Activated T-helper 1 cell treated with anti-CD3 and anti-CD28 coated beads, Interleukin-12 subunit alpha, Interleukin-12 subunit beta, Interleukin-2, Interleukin-4 antibody, amounts not matched to agents 30 ng/mL and 10 ng/mL and 1 ng/mL, durations not matched to agents 14 hours and 24 hours and 36 hours (primary cell): ENCODE measurements at places on chromosomes 11 and 22.
A peak's percentile ranks its signal among the peaks of the same experiment; 100 is the strongest.

GRCh38 chr11:77403211-77403610, 70.7 kb downstream of the PAK1 start:
- no peaks in the 10 kb centered on the region for H3K27me3 ChIP-seq
- peaks cover 16% of the 10 kb centered on the region for H3K36me3 ChIP-seq
- H3K4me3 ChIP-seq = no peak overlapping the region
- peak overlapping the region; percentile 18 for H3K27ac ChIP-seq

GRCh38 chr11:45671246-45672171, 6.1 kb upstream of the CHST1 start:
- no peak overlapping the region for H3K27ac ChIP-seq
- no peak for DNase-seq
- H3K36me3 ChIP-seq = no peaks in the 10 kb centered on the region

GRCh38 chr11:93704237-93704636, 37.1 kb downstream of the TAF1D start:
- no peaks in the 10 kb centered on the region for H3K27me3 ChIP-seq
- no peak for DNase-seq
- H3K27ac ChIP-seq = no peak overlapping the region
- no peak overlapping the region for H3K4me3 ChIP-seq

DNA sequence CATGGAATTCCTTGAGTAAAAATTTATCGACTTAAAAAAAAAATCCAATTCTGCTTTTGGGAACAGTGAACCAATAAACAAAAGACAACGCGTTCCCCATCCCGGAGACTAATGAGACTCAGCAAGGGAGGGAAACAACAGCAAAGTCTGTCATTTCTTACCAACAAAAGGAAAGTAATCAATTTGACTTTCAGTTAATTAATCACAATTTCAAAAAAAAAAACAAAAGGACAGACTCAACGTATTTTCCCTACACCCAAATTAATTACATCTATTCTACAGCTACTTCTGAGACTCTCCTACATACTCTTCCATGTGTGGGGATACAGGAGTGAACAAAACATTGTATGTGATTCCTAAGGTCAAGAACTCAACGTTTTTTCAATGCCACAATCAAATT, 1.9 kb downstream of the RDX start:
- peak overlapping the region; percentile 64 for H3K27ac ChIP-seq
- no peaks in the 10 kb centered on the region for H3K27me3 ChIP-seq
- H3K36me3 ChIP-seq = peaks cover 14% of the 10 kb centered on the region
- no peak for DNase-seq
- H3K4me1 ChIP-seq = peaks cover 61% of the 10 kb centered on the region
- H3K4me3 ChIP-seq = peak overlapping the region; percentile 86

DNA sequence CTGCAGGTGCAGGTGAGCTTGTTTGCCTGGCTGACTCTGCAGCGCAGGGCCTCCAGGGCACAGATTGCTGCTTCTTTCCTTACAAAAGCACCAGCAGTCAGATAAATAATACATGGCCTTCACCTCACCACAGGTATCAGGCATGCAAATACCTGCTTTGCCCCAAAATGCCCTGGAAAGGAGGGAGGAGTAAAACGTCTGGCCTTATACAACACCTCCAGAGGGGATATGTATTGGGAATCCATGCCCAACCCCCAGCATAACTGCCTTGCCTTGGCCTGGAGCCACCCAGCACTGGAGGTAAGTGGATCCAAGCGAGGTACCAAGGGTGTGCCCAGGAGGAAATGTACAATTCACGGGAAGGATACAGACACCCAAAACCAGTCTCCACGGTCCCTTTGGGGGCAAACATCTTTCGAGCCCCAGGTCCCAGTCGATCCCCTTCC, 860 bp downstream of the TMEM184B start:
- peaks cover 11% of the 10 kb centered on the region for H3K27me3 ChIP-seq
- H3K4me1 ChIP-seq = peaks cover 51% of the 10 kb centered on the region
- H3K27ac ChIP-seq = peak overlapping the region; percentile 72
- H3K36me3 ChIP-seq = peaks cover 4% of the 10 kb centered on the region

GRCh38 chr11:86245369-86246292, 1.1 kb downstream of the EED start:
- H3K27ac ChIP-seq = no peak overlapping the region
- peaks cover 41% of the 10 kb centered on the region for H3K4me1 ChIP-seq
- H3K4me3 ChIP-seq = no peak overlapping the region
- DNase-seq = peak; percentile 3
- no peaks in the 10 kb centered on the region for H3K27me3 ChIP-seq

GRCh38 chr22:38712486-38713207, 6.9 kb downstream of the GTPBP1 start:
- H3K4me3 ChIP-seq = no peak overlapping the region
- no peaks in the 10 kb centered on the region for H3K27me3 ChIP-seq
- peaks cover 61% of the 10 kb centered on the region for H3K36me3 ChIP-seq

DNA sequence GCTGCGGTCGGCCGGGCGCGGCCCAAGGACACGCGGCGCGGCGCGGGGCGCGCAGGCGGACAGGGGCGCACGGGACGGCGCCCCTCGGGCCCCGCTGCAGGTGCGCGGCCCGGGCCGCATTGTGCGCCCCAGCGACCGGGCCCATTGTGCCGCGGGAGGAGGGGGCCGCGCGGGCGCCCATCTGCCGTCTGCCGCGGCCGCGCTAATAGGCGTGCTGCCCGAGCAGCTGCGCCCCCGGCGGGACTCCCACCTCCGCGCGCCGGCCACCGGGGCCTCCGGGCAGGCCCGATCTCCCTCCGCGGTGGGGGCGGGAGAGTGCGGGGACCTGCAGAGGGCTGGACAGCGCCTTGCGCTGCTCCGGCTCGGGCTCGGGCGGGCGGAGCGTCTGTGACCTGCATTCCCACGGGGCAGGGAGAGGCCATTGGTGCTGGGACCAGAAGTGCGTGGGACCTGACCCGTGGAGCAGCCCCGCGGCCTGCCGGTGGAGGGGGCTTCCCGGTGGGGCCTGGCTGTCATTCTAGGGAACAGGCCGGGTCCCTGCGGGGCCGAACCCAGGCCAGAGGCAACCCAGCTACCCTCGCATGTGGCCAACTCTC, 933 bp downstream of the BRSK2 start:
- H3K27me3 ChIP-seq = peaks cover 33% of the 10 kb centered on the region
- no peak overlapping the region for H3K4me3 ChIP-seq
- no peak overlapping the region for H3K27ac ChIP-seq
- no peaks in the 10 kb centered on the region for H3K36me3 ChIP-seq

- no peaks in the 10 kb centered on the region for H3K4me1 ChIP-seq
- H3K27ac ChIP-seq = no peak overlapping the region
- H3K36me3 ChIP-seq = no peaks in the 10 kb centered on the region
- no peak overlapping the region for H3K4me3 ChIP-seq
- no peak for DNase-seq
Observed at GRCh38 chr11:8587915-8588314, 6.1 kb downstream of the STK33 start.

GRCh38 chr11:62242021-62242420, at the start of gene SCGB1D2:
SCGB1D2 (plus strand) TSS chr11:62242239; CDS start chr11:62242308, 69 bp downstream.
- H3K27me3 ChIP-seq = peaks cover 10% of the 10 kb centered on the region
- H3K36me3 ChIP-seq = no peaks in the 10 kb centered on the region
- H3K4me1 ChIP-seq = no peaks in the 10 kb centered on the region
- DNase-seq = no peak
- H3K4me3 ChIP-seq = no peak within 1 kb of the TSS

DNA sequence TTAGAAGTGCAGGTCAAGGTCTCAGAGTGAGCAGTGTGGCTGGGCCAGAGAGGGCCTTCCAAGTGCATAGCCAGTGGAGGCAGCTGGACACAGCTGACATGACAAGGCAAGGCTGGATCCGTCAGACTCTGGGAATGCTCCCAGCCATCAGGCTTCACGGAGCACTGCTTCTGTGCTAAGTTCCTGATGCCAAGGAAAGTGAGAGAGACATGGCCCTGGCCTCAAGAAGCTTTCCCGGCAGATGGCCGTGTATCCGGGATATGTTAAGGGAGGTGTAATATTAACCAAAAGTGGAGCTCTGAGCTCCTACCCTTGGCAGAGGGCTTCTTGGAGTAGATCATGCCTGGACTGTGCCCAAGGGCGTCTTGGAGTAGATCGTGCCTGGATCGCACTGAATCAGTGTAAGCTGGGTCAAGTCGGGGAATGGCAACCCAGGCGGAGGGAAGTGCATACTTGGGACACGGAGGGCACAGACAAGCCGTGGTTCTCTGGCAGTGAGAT, 7.4 kb upstream of the EFCAB6 start:
- no peaks in the 10 kb centered on the region for H3K4me1 ChIP-seq
- H3K27me3 ChIP-seq = no peaks in the 10 kb centered on the region
- no peak overlapping the region for H3K4me3 ChIP-seq
- H3K36me3 ChIP-seq = no peaks in the 10 kb centered on the region

DNA sequence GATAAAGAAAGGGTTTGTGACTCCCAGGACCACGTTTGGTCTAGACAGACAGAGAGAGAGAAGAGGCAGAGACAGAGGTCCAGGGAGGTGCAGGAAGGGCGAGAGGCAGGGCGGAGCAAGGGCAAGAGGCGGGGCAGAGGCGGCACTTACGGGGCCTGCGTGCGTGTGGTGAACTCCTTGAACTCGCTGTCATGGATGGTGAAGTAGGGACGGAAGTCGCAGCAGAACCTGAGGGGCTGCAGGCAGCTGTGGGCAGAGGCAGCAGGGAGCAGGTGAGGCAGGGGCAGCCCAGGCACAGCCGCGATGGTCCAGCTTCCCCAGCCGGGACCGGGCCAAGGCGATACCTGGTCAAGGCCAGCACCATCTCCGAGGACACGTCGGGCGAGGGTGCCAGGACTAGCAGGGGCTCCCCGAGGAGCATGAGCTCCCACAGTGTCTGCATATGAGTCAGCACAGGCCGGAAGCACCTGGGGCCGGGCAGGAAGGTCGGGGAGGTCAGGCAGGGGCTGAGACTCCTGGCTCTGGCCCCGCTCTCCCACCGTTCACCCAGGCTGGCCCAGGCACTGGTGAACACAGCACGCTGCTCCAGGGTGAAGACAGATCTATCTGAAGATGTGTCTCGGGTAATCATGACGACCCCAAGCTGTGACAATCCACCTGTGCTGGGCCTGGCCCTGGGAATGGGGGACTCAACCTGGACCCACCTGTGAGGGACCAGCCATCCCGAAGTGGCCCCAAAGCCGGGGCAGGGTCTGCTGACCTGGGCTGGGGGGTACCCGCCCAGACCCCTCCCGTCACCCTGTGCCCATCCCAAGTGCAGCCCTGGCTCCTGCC, 7.2 kb upstream of the PLXNB2 start:
- H3K4me3 ChIP-seq = peak overlapping the region; percentile 75
- H3K27ac ChIP-seq = peak overlapping the region; percentile 86
- peaks cover 8% of the 10 kb centered on the region for H3K4me1 ChIP-seq
- peak; percentile 69 for DNase-seq

DNA sequence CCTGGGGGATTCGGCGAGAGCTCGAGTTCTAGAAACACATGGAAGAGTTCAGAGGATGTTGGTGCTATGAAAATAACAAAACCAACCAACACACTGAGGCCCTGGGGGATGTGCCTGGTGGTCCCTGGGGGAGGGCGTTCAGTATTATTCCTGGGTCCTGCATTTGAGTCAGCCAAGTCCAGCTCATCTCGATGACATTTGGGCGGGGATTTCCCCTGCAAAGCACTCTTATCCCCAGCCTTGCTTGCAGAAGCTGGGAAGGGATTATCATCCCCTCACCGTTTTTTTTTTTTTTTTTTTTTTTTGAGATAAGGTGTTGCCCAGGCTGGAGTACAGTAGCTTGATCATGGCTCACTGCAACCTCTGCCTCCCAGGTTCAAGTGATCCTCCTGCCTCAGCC, 2.1 kb upstream of the SMIM38 start:
- H3K27ac ChIP-seq = no peak overlapping the region
- DNase-seq = no peak
- H3K4me1 ChIP-seq = peaks cover 6% of the 10 kb centered on the region
- H3K36me3 ChIP-seq = peaks cover 2% of the 10 kb centered on the region
- no peak overlapping the region for H3K4me3 ChIP-seq
- H3K27me3 ChIP-seq = peaks cover 7% of the 10 kb centered on the region

- DNase-seq = no peak
- no peaks in the 10 kb centered on the region for H3K36me3 ChIP-seq
- no peak overlapping the region for H3K4me3 ChIP-seq
- H3K4me1 ChIP-seq = no peaks in the 10 kb centered on the region
- no peak overlapping the region for H3K27ac ChIP-seq
- H3K27me3 ChIP-seq = no peaks in the 10 kb centered on the region
Observed at GRCh38 chr11:126660761-126661425, 305.4 kb downstream of the ST3GAL4 start.

DNA sequence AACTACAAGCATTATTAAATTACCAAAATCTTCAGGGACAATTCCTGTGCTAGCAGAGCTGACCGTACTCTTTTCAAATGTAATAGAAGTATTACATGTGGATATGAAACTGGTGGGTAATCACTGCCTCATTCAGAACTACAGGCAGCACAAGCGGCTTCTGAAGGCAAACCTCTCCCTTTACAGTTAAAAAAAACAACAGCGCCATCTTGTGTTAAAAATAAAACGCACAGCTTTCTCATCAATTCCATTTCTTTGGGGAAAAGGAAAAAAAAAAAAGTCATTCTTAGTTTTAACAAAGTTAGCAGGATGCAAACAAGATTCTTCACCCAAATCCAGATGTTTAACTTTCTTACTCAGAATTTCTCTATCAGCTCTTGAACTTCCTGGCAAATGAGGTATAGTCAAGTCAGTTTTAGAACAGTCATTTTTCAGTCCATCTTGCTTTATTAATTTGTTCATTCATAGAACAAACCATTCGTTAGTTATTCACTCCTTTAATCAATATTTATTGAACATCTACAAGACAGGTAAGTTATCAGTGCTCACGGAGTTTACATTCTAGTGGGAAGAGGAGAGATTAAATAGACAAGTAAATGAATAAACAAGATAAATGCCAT, 331.8 kb upstream of the MPPED2 start:
- peaks cover 2% of the 10 kb centered on the region for H3K27me3 ChIP-seq
- H3K4me3 ChIP-seq = no peak overlapping the region

GRCh38 chr11:69636512-69637197, 4.3 kb upstream of the CCND1 start:
- no peak overlapping the region for H3K4me3 ChIP-seq
- peaks cover 65% of the 10 kb centered on the region for H3K27me3 ChIP-seq
- no peaks in the 10 kb centered on the region for H3K4me1 ChIP-seq
- DNase-seq = no peak
- H3K36me3 ChIP-seq = no peaks in the 10 kb centered on the region

GRCh38 chr11:69912161-69912910, 93.1 kb upstream of the FGF3 start:
- no peak overlapping the region for H3K4me3 ChIP-seq
- H3K36me3 ChIP-seq = no peaks in the 10 kb centered on the region
- H3K27me3 ChIP-seq = peaks cover 7% of the 10 kb centered on the region
- H3K27ac ChIP-seq = no peak overlapping the region
- H3K4me1 ChIP-seq = no peaks in the 10 kb centered on the region

GRCh38 chr22:23103199-23103954, 33.1 kb downstream of the GNAZ start:
- peaks cover 2% of the 10 kb centered on the region for H3K27me3 ChIP-seq
- no peak overlapping the region for H3K27ac ChIP-seq
- no peaks in the 10 kb centered on the region for H3K4me1 ChIP-seq
- no peaks in the 10 kb centered on the region for H3K36me3 ChIP-seq
- no peak overlapping the region for H3K4me3 ChIP-seq

GRCh38 chr11:30435488-30435887, 112.6 kb downstream of the ARL14EP start:
- no peak for DNase-seq
- no peaks in the 10 kb centered on the region for H3K4me1 ChIP-seq
- H3K36me3 ChIP-seq = no peaks in the 10 kb centered on the region
- H3K27ac ChIP-seq = no peak overlapping the region
